IgD-negative memory B cell (primary cell): ENCODE measurements at places on chromosomes 4 and X. TPM values are rescaled to one million over a fixed set of nuclear protein-coding genes. Genes with fewer than 3 reads are reported as not detected.

Gene UGT2B15
- polyA plus RNA-seq = 0.25 TPM

Gene PDE6B
- 16.6 TPM for polyA plus RNA-seq

Gene SSX2B
- not detected for polyA plus RNA-seq

Gene RAB33B
- polyA plus RNA-seq = 8.4 TPM

Gene TMEM187
- 7.1 TPM for polyA plus RNA-seq

Gene TNMD
- polyA plus RNA-seq = not detected

Gene GBA3
- polyA plus RNA-seq = not detected

Gene DUX4
- not detected for polyA plus RNA-seq
